Left renal pelvis (tissue), 4 donors: ENCODE measurements at places on chromosomes 4 and X. TPM values are rescaled to one million over a fixed set of nuclear protein-coding genes. Genes with fewer than 3 reads are reported as not detected.

- DNase-seq = no peak
These were observed 504 bp downstream of the PRRG3 start for GRCh38 chrX:151695583-151696340.

DNA sequence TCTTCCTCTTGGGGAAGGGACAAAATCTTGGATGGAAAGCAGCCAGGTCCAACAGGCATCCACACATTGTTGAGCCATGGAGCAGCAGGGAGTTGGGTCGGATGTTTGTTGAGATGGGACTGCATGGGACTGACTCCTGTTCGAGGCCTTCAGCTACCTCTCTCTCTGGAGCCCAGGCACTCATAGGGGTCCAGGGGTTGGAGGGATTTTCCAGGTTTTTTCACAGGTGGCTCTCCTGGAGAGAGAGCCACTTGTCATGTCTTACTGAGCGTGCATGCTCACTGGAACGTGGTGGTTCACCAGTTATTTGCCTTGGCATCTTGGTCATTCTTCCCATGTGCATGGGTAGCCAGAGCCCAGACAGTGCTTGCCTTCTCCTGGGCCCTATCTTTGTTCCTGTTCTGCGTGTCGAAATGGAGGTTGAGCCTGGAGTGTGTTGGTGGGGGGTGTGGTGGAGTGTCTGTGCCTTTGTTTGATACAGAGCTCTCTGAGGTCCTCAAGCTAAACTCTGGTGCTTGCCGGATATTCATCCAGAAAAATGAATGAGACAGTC, 60.6 kb downstream of the NBDY start:
- no peak for DNase-seq

DNA sequence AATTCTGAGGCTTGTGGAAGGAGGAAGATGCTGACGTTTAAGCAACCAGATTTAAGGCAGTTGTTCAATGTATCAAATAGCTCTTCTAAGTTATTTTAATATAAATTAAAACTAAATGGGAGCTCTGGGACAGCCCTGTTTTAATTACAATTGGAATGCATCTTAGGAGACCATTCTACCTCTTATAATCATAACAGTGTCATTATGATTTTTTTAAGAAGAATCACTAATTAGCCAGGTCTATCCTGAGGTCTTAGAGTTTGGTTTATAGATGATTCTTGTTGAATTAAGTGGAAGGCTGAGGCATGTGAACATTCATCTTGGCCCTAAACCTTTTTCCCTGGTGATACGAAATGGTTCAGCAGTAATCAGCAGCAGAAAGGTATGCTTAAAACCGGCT, 113.4 kb downstream of the CEP135 start:
- DNase-seq = no peak

GRCh38 chr4:152408514-152409327, 127.2 kb downstream of the FBXW7 start:
- DNase-seq = no peak

DNA sequence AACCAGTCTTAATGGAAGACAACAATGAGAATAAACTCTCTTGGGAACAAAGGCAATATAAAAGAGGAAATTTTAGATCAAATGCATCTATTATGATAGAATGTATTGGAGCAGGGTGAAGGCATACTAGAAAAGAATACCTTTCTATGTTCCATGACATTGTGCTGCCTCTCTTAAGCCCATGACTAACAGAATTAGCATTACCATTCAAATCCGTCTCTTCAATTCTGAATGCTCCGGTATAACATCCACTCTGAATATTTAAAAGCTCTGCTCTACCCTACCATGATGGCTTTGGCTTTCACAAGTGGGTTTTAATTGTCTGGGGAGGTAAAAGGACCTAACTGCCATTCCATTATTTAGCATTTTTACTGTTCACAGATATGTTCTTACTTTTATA, 1878.4 kb downstream of the ARAP2 start:
- DNase-seq = no peak

DNA sequence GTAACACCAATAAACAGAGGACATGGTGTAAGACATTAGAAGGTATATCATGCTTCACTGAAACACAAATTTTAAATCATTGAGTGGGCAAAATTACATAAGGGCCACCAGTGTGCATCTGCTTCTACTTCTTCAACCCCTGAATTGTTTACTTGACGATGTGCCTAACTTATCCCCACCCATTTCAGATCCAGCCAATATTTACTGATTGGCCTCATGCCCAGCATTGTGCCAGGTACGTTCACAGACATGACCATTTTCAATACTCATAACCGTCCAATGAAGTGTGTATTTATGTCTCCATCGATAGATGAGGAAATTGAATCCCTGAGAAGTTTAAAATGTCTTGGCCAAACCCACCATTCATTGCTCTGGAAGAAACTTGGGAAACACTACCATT, 208.3 kb upstream of the MID1 start:
- DNase-seq = no peak

GRCh38 chrX:31279359-31279758, 207.5 kb upstream of the FTHL17 start:
- DNase-seq = no peak

DNA sequence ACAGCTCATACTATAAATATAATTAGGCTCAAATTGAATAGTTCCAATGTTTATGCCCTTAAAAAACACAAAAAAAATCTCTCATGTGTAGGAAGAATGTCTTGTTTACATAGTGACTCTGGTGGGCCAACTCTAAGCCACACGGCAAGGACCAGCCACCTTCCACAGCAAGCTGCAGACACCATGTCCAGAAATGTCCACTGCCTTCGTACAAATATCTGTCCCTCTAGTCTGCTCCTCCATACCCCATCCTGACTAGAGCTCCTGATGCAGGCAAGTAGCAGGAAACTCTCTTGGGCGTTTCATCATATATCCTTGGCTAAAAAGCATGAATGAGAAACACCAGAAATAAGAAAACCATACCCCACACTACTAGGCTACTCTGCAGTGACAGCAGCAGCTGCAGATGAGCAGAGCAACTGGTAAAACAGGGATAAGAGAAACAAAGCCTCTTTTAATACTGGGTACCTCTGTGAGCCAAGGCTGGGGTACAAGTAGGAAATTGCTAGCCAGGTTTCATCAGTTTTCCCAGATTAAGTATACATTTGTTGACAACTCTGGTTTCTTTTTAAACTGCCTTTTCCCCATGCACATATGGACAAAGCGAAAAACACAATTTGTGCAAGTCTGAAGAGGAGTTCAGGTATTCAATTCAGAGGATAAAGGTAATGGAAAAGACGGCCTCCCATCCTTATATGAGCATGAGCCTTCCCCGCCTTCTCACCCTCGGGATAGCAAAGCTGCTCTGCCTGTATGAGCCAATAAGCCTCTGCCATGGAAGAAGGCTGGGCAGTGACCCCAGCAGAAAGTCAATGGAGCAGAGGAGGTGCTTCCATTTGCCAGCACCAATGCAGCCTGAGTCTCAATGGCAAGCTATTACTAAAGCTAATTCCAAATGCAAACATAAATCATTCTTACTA, 245.4 kb downstream of the DCLK2 start:
- no peak for DNase-seq

DNA sequence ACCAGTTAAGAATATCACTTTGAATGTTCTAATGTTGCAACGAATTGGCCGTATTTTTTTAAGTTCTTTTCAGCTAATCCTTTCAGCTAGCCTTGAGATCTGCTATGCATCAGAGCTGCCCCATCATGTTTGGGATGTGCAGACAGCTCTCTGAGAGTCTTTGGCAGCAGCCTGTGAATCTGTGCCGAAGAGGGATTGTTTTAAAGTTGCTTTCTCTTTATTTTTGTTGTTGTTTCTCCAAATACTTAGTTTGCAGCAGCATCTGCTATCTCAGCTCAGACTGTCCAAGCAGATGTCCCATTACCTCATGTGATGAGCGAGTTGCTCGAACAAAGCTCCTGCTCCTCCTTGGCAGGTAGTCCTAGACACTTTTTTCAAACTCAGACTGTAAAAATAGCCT, 1002.5 kb upstream of the INTU start:
- no peak for DNase-seq

DNA sequence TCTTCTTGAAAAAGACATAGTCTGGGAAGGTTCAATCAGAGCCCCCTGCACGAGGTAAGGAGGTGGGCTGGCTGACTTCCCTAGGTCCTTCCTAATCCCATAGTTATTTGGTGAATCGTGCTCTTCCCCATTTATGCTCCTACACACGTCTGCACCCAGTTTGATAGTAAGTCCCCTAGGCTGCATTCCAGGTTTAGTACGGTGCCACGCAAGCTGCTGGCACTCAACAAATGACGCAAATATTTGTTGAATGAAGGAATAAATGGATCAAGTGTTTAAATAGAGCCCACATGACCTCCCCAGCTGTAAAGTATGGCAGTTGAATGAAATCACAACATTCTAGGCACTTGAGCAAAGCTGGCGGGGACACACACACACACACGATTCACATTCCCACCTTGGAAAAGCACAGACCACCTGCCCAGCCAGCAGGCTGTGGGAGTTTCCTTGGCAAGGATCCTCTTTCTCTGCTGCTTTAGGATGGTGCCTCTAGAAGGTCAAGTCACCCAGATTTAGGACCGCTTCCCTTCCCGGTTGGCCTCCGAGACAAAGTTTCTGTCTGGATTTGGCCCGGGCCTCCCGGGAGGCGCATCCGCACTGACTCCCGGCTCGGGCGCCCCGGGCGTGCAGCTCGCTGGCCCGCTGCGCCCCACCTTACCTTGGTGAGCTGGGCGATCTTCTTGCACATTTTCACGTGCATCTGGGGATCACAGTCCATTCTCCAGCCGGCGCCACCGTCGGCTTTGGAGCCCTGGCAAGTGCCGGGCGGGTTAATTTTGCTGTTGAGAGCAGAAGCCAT, 721 bp downstream of the FAM184B start:
- DNase-seq = no peak

- no peak for DNase-seq
These were observed 167.7 kb downstream of the MGST2 start for GRCh38 chr4:139833151-139833910.

GRCh38 chr4:8290701-8290970, 21.1 kb downstream of the HTRA3 start:
- no peak for DNase-seq

- no peak for DNase-seq
These were observed 93.3 kb downstream of the ANXA3 start for GRCh38 chr4:78644744-78645330.

GRCh38 chr4:53852343-53852742, 212.1 kb downstream of the CHIC2 start:
- DNase-seq = no peak

- DNase-seq = no peak
These were observed 49.8 kb downstream of the TECRL start for GRCh38 chr4:64359489-64359888.

DNA sequence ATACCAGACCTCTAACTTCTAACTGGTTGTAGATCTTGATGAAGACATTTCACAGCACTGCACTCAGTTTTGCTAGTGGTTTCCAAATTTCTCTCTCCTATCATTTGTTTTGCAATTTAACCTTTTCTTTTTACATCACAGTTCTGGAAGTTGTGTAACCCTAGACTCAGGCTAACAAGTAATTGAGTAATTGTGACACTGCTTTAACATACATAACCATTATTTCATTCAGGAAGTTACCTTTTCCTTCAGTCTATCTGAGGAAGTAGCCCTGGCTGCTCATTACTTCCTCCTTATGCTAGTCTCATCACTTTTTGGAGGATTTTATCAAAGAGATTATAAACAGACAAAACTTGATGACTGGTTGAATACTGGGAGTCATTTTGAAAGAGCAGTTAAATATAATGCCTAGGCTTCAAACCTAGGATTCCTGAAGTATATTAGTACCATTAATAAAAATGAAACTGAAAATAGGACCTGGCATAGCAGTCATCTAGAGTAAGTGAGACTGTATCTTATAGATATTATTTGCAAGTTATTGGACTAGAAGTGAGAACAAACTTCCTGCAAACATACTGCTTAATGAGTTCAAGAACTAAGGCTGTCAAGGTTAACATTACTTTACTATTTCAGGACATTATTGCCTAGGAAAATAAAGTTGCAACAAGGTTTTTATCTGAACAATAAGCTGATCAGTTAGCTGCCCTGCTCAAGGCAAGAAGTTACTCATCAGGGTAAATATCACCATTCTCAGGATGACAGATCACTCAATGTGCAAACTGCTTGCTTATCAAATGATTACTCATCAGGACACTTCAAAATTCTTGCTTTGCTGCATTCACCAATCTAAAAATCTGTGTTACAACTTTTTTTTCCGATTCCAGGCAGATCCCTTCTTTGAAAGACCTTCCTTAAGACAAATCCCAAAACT, 25.6 kb upstream of the TEX13C start:
- DNase-seq = no peak

DNA sequence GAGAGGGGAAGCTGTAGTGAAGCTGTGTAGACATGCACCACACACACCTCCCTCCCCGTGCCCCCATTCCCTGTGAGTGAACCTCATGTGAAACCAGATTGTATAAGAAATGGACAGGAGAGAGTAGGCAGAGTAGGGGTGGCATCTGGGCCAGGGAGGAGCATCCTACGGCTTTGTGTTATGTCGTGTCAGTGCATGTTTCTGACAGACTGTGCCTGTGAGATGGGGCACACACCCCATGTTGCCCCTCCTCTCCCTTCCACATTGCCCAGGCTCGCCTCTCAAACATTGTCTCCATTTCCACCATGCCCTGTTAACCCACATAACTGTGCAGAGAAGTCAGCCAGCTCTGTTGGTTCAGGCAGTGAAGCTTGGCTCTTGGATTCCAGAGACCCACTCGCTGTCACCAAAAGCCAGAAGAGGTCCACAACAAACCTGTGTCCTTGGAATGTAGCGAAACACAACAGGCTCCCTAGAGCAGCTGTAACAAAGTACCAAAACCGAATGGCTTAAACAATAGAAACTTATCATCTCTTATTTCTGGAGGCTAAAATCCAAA, 56.1 kb downstream of the SLC9A6 start:
- DNase-seq = no peak

- no peak for DNase-seq
These were observed 5.6 kb upstream of the KLHL2 start for GRCh38 chr4:165201806-165202205.

DNA sequence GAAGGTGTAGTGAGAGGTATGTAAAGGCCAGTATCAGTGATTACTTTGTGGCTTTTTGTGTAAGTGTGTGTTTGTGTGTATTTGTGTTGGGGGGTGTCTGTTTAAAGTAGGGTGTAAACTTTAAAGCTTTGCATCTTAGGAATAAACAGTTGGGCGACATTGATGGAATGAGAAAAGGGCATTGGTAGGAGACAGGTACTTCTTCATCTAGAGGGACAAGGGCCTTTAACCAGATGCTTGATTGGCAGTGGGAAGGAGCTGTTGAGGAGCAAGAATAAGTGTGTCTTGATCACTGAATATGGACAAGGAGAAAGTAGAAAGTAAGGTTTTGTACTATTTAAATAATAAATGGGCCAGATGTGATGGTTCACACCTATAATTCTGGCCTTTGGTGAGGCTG, 48.8 kb downstream of the RAPGEF2 start:
- no peak for DNase-seq

GRCh38 chr4:123415977-123416376, 19.4 kb downstream of the SPRY1 start:
- DNase-seq = no peak

GRCh38 chrX:149647505-149647904, 15.9 kb upstream of the TMEM185A start:
- DNase-seq = no peak

- DNase-seq = no peak
These were observed 84.0 kb upstream of the AFAP1 start for GRCh38 chr4:8023696-8024033.

The PNCK gene
- polyA plus RNA-seq = 9.2 TPM

The QDPR gene
- 39.8 TPM for polyA plus RNA-seq

The TEX13B gene
- not detected for polyA plus RNA-seq
